ENCODE measurements at places on chromosomes 2 and 18.
A peak's percentile ranks its signal among the peaks of the same experiment; 100 is the strongest.

GRCh38 chr2:138782383-138782782, 2.2 kb upstream of the NXPH2 start:
- DNase-seq = no peak

DNA sequence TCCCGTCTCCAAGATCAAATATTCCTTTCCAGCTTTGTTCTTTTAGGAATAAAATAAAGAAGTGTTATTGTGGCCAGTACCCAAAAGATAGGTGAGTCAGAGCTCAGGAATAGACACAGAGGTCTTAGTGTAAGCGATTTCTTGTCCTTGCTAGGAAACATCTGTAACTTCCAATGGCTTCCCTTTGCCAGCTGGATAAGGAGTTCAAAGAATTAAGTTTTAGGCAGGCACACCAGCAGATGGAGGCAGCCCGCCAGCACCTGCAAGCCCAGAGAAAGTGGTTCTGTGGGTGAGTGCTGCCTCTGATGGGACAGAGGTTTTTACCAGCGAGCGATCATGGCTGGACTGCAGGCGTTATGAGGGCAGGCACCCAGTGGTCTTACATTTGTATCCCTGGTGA, 125.4 kb downstream of the MGAT5 start:
- no peak for DNase-seq

- no peak for DNase-seq
These were observed 1.2 kb downstream of the PAX3 start for GRCh38 chr2:222297600-222297935.

GRCh38 chr2:206031162-206031784, 54.7 kb downstream of the INO80D start:
- DNase-seq = no peak

DNA sequence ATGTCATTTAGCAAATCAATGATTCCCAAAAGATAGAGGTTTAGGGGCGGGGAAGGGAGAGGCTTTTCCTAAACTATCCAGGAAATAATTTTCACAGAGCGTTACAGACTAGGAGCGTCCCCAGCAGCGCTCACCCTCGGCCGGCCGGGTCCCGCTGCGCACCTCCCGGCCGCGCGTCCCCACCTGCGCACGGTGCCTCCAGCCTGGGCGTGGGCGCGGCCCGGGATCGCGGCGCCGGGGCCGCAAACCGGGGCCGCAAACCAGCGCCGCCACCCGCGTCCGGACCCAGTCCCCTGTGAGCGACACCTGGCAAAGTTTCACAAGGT, 684 bp upstream of the ZCCHC2 start:
- DNase-seq = peak; percentile 83

- DNase-seq = no peak
These were observed 680.9 kb downstream of the IRS1 start for GRCh38 chr2:226118471-226119429.

GRCh38 chr18:60861575-60861974, 471.7 kb upstream of the CDH20 start:
- no peak for DNase-seq

GRCh38 chr18:25056429-25056828, 295.5 kb downstream of the ZNF521 start:
- no peak for DNase-seq

- DNase-seq = no peak
These were observed 100.3 kb downstream of the DAW1 start for GRCh38 chr2:227971619-227972230.

- no peak for DNase-seq
These were observed 53.9 kb downstream of the RTTN start for GRCh38 chr18:70151614-70152013.

DNA sequence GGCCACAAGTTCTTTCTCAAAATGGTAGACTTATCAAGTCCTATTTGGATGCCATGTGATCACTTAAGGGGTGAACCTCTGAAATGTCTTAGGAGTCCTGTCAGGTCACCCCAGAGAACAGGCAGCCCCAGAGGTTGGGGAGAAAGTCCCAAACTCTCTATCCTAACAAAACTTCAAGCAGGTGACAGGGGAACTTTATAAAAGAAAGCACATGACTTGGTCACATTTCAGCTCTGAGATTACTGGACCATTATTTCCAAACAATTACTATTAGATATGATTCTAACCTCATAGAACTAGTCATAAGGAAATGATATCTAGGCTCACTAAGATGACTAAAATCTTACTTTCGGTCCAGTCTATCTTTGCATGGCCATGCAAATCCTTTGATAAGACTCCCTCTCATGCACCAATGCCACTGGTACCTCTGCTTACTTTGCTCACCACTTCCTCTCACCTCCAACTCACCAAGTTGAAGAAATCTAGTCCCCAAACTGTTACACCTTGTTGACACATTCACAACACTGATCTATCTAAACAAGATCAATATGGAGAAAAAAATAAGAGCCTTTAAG, 107.0 kb downstream of the GALNT14 start:
- no peak for DNase-seq

GRCh38 chr2:175437167-175437566, 255.7 kb upstream of the ATP5MC3 start:
- no peak for DNase-seq

DNA sequence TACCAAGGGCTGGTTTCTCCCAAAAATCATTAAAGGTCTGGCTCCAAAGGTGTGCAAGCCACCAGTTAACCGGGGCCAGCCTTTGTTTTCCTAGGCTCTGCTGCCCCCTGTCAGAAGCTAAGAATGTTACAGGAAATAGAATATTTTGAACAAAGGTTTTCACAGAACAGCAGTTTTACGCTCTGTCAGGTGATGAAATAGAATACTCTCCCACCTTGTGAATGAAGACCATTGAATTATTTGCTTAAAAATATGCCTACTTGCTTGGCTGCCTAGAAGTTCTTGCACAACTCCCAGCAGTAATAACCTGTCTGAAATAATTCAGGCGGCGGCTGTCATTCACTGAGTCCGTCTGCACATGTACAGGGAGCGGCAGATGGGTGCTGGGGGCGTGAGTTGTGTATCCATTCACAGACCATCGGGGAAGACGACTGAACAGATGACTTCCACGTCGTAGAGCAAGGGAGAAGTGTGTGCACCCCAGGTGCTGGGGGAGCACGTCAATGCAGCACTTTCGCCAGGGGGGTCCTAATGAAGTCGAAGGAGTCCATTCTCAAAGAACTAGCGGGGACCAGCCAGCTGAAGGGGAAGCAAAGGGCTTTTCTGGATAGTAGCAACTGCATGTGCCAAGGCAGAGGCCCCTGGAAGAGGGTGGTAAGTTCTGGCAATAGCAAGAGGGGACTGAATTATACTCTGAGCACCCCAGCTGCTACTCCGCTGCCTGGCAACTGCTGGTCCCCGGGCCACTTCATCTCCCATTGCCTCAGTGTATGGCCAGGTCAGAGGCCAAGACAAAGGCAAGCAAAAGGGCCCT, 56.1 kb downstream of the SF3B1 start:
- peak; percentile 77 for DNase-seq

DNA sequence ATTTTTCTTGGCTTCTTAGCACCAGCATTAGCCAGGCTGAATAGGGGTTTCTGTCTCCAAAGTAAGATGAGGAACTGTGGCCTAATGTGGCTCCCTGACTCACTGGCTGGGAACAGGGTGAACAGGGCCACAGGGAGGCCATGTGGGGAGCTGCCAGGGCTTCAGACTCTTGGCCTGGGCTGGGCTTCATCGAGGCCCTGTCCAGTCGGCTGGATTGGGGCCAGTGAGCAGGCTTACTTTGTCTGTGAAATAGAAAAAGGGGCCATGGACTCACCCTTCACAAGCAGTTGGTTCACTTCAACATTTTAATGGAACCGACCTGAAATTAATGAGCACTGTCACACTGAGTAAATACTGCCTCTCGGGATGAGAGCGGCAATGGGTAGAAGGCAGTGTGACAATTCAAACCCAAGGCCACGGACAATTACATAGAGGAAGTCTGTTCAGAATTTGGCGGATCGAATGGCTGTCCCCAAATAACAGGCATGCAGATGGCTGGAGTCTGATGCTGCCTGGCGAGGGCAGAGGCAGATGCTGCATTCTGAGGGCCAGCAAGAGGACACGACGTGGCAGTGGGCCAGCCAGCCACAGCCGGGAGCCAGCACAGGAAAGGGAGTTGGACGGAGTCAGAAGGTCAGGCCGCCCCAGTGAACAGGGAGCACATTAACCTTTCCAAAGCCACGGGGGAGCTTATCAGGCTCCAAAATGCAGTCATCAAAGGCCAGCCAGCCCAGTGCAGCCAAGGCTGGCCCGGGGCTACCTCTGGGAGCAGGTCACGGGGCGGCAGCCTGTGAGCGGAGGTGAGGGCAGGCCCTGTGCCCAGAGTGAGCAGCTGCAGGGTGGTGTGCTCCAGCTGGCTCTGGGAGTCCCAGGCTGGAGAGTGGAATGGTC, 146.6 kb upstream of the REV1 start:
- DNase-seq = no peak

DNA sequence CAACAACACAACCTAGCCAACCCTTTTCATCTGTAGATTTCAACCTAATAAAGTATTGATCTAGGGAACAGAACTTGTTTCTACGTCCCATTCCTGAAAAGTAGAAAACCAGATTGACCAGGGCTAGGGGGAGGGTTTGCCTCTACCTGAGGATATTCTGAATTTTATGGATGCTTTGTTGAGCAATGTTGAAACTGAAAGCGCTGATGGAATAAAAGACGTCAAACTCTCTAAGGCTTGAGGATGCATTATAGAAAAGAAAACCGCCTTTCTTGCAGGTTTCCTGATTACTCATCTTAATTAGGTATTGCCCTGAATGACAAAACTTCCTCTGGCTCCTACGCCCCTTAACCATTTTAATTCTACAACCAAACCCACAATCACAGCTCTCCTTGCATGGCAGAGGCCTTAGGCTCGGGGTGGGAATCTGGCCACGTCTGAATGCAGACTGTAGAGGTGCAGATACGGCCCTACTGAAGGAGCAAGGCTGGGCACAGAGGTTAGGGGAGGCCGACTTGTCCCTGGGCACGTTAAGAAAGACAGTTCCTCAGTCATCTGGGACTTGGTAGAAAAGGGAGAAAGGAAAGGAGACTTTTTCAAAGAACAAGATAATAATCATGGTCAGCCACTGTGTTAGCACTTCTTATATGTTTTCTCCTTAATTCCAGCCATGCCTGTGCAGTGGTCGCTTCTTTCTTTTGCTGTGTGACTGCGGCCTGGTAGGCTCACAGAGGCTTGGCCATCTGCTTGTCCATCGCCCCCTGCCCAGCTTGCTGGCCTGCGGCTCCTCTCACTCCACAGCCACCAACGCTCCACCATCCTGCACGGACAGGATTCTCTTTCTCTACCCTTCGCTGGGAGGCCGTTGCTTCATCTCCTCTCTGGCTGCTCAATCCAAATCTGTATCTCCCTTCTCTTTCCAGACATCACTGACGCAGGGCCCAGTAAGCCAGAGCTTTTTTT, 209.5 kb downstream of the VAPA start:
- no peak for DNase-seq

DNA sequence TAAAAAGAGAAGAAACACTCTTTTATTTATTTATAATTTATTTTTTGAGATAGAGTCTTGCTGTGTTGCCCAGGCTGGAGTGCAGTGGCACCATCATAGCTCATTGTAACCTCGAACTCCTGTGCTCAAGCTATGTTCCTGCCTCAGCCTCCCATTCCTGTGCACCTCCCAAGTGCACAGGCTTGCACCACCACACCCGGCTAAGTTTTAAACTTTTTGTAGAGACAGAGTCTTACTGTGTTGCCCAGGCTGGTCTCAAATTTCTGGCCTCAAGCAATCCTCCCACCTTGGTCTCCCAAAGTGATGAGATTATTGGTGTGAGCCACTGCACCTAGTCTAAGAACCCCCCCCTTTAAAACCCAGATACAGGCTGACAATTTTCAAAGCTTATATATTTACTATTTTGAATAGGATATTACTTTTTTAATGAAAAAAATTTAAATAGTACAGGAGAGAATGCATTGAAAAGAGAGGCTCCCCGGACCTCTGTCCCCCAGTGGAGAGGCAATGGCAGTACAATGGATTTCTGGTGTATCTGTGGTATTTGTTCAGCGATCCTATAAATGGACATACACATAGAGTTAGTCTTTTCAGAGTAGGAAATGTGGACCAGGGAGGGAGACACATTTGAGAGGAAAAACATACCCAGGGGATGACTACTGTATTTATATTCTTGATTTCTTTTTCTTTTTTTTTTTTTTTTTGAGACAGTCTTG, 48.1 kb upstream of the CNOT11 start:
- no peak for DNase-seq

- DNase-seq = no peak
These were observed 117.3 kb downstream of the FAM117B start for GRCh38 chr2:202752071-202752470.

DNA sequence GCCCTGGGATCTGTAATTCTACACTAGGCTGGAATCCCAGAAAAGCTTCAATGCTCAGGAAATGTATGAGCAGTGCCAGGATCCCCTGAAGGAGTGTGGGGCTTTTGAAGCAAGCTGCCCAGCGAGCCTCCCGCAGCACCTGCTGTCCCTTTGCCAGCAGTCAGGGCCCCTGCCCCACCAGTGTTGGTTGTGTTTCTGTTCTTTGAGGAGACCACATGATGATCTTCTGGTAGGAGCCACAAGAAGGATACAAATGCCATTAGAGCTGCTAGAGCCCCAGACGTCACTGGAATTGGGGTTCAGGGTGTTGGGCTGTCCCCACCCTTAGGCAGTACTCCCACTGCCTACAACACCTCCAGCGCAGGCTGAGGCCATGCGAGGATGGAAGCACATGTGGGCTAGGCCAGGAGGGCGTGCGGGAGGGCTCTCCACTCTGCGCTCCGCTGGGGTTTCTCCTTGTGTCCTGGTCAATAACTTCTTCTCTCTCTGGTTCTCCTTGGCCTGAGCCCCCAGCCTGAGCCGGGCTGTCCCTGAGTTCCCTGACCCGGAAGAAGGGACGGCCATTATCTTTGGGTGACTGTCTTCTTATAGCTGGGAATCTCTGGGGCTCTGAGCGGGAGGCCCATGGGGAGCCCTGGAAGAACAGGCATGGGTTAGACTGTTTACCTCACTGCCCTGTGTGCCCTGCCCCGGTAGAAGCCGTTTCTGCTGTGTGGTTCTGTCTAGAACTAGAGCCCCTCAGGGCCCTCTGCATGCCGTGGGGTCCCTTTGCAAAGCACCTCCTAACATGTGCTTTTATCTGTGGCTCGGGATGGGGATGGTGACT, 73.9 kb downstream of the LRRFIP1 start:
- DNase-seq = no peak

- no peak for DNase-seq
These were observed 230.5 kb upstream of the THSD7B start for GRCh38 chr2:136534811-136535210.

DNA sequence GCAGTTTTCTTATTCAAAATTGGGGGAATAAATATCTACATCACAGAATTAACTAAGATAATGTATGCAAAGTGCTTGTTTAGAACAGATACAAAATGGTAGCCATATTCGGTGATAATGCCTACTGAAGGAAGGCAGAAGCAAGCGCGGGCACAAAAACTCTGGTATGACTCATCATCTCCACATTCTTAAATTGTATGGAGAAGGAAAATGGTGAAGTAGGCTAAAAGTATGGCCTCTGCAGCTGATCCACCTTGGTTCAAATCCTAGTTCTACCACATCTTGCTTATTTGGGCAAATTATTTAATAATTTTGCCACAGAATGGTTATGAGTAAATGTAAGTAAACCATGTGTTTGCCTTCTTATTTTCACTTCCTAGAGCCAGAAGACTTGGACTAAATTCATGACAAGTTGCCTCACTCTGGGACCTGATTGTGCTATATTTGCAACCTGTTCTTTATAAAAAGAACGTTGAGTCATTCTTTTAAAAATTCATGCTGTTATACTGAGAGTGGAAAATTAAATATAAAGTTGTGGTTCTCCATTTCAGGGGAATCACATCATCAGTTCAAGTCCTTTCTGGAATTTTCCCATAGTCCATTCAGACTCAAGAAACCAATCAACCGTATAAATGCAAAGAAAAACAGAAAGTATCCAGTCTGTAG, 9.0 kb upstream of the CDK15 start:
- no peak for DNase-seq

All from D341Med (cell line).